ENCODE measurements at places on chromosomes 16 and 17.

DNA sequence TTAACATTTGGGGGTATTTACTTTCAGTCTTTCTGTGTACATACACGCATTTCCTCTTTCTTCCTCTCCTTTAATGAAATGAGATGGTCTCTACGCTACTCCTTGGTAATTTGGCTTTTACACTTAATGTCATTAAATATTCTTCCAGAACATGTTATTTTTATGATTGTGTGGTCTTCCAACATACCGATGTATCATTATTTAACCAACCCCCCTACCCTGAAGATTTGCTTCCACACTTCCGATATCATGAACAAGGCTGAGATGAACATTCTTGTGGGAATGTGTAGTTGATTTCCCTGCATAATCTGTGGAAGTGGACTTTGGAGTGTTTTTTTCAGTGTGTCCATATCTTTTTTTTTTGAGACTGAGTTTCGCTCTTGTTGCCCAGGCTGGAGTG, 2.3 kb upstream of the PGS1 start:
- DNase-seq = no peak

GRCh38 chr16:65579050-65579449, 457.2 kb upstream of the CDH11 start:
- DNase-seq = no peak

GRCh38 chr17:32596628-32597027, 109.8 kb downstream of the CDK5R1 start:
- no peak for DNase-seq

DNA sequence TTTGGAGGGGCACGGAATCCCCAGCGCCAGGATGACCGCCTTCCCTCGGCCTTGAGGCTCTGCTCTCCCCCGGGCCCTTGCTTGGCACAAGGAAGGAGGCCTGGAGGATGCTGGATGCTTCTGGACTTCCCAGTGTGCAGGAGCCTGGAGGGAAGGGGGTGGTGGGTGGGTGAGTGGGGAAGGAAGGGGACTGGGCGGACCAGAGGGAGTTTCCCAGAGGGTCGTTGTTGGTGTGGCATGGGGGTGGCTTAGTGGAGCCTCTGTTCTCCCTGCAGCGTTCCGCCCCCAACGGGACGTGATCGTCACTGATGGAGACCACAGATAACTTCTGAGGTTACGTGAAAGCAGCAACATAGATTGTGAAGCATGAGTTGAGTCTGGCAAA, 140.0 kb downstream of the IRF8 start:
- DNase-seq = no peak

DNA sequence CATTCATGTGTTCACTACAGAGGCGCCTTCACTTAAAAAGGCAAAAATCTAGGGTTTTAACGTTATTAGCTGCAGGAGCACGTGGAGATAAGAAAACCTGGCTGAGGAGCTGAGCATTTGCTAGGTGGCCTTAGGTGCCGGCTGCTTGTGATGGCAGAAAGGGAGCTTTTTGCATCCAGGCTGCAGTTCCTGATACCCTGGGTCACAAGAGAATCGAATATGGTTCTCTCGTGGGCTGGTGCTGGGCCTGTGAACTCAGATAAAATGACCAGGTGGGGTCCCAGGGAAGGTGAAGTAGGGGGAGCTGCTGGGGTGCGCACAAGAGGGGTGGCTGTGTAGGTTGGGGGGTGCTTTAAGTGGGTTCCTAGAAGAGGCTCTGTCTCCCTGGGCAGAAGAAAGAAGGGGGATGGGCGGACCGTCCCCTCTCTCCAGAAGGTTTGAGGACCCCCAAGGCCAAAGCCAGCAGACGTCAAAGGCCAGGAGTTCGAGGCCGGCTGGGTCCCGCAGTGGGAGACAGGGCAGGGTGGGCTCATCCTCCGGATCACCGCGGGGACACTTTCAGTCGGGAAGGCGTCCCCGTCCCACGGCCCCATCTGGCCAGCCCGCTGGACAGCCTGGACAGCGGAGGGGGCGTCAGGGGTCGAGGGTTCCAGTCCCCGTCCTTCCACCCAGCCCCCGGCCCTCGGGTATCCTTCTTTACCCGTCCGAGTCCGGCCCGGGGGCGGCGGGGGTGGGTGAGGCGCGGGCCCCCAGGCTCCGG, 740 bp upstream of the CMIP start:
- no peak for DNase-seq

DNA sequence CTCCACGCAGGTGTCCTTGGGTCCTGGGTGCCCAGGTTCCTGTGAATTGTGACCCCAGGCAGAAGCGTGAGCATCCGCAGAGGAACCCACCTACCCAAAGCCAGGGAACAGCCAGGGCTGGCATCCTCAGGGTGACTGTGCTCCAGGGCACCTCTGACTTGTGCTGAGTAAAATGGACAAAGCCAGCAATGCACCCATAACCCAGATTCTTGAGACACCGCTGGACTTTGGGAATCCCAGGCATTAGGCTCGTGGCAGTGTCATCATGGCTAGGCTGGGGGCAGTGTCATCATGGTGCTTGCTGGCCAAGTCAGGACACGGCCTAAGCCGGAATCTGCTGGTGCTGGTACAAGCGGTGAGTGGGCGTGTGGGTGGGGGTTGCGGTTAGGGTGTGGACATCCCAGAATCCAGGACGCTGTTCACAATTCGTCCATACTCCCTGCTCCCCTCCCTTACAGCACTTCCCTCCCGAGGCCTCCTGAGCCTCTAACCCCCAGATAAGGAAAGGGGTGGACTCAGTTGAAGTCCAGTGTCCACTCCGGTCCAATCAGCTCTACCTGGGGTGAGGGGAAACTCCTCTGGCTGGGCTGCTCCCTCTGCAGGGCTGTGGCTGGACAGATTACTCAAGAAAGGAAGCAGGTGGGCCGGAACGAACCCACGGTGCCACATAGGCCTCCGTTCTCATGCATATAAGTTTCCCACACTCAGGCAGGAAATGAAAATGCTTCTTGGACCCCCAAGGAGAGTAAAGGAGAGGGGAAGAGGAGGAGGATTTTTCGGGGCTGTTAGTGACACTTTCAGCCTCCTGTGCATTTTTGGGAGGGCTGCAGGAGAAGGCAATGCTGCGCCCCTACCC, 138.9 kb downstream of the SEC14L1 start:
- no peak for DNase-seq

DNA sequence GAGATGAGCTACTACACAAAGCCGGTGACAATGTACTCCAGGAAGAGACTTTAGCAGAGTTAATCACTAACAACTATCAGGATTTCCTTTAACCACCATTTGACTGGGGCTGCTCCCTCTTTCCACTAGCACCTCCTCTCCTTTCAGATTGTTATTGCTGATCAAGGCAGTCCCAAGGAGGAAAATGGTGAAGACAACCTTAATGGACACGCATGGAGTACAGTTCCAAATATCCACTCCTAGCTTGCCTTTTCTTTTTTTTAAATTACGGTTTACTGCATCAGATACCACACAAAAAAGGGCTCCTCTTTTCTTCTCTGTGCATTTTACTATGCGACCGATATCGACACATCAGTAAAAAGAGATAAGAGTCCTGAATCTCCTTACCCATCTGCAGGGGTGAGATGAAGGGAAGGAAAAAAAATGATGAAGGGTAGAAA, 30.9 kb downstream of the FAM222B start:
- no peak for DNase-seq

DNA sequence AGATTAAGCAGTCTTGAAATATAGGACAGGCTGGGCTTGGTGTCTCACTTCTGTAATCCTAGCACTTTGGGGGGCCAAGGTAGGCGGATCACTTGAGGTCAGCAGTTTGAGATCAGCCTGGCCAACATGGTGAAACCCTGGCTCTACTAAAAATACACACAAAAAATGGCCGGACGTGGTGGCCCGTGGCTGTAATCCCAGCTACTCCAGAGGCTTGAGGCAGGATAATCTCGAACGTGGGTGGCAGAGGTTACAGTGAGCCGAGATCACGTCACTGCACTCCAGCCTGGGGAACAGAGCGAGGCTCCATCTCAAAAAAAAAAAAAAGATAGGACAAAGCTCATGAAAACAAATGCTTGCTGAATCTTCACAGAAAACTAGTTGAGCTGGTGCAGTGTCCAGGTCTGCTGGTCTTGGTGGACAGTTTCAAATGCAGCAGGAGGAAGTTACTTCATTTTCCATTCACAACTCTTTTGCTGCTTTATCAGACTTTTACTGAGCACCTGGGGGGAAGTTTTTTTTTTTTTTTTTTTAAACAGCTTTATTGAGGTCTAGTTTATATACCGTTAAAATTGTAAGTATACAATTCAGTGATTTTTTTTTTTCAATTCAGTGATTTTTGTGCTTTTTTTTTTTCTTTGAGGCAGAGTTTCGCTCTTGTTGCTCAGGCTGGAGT, 45.2 kb downstream of the SNX29 start:
- DNase-seq = no peak

GRCh38 chr16:79439901-79440300, 160.6 kb downstream of the MAF start:
- DNase-seq = no peak

- DNase-seq = no peak
These were observed 2.8 kb downstream of the RASD1 start for GRCh38 chr17:17493249-17493985.

GRCh38 chr17:43701318-43701743, 39.6 kb upstream of the MEOX1 start:
- no peak for DNase-seq

DNA sequence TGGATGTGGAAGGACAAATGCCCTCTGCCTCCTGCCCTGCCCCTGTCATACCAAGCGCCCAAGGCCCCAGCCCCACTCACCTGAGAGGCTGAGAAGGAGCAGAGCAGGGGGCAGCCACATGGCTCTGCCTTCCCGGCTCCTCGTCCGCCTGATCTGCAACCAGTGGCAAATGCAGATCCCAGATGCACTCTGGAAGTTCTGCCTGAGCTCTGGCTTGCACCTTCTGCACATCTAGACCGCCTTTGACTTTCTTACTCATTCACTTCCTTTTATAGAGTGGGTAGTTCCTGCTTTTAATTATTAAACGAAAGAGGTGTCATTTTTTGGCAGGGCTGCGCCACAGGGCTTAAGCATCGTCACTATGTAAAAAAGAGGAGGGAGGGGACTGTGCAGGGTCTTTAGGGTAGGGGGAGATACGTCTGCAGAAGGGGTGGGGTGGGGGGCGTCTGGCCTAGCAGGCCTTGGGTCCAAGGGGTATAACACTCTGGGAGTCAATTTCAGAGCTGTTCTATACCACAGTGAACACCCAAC, at the start of gene CD300LB:
Gene CD300LB (minus strand): TSS at position 245 of the 531 bp plus-strand sequence. CDS start 125 bp downstream, at position 120.
- no peak for DNase-seq

DNA sequence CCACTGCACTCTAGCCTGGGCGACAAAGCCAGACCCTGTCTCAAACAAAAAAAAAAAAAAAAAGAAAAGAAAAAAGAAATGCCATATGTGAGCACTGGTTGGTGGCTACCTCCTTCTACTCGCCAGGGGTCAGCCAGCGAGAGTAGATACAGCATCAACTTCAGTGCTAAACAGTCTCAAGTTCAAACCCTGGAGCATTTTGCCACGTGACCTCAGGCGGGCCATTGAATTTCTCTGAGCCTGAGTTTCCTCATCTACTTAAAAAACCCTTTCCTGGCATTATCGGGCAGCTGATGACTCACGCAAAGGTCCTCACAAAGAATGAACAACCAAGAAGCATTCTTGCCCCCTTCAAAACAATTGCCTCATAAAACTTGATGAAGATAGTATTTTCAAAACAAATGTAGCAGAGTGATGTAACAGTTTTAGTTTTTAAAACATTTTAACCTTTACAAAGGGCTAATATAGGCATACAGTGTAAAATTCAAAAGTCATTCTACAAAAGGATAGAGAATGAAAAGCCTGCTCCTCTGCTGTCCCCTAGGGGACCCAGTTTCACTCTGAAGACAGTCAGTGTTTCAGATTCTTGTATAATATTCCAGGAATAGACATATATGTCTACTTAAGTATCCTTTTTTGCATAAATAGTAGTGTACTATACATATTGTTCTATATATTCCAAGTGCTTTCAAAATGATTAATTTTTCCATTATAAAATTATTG, 28.4 kb downstream of the DNAH2 start:
- DNase-seq = no peak

GRCh38 chr17:13635951-13636350, 34.2 kb upstream of the HS3ST3A1 start:
- DNase-seq = no peak

DNA sequence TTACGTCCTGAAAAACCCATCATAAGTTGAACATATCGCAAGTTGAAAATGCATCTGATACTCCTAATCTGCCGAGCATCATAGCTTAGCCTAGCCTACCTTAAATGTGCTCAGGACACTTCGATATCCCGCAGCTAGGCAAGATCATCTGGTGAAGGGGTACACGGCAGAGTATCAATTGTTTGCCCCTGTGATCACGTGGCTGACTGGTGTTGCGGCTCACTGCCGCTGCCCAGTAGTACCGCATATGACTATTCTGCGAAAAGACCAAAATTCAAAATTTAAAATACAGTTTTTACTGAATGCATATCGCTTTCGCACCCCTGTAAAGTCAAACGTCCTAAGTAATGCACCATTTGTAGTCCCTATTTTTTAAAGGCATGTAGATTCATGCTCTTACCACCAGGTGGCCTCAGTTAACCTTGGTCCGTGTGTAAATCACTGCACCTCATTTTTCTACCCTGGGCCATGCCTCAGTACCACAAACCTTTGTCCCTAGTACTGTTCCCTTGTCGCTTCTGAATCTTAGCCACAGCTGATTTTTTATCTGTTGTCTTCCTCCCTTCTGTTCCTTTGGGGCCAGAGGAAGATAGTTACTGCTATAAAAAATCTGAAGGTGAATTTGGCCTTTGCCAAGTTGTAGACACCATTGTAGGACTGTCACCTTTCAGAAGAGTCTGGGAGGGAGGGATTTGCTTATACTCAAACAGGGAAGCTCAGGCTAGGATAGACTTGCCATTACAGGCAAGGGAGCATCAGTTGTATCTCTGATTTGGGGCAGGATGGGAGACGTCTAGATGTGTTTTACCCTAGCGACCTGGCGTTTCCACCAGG, 34.4 kb downstream of the WWP2 start:
- no peak for DNase-seq

DNA sequence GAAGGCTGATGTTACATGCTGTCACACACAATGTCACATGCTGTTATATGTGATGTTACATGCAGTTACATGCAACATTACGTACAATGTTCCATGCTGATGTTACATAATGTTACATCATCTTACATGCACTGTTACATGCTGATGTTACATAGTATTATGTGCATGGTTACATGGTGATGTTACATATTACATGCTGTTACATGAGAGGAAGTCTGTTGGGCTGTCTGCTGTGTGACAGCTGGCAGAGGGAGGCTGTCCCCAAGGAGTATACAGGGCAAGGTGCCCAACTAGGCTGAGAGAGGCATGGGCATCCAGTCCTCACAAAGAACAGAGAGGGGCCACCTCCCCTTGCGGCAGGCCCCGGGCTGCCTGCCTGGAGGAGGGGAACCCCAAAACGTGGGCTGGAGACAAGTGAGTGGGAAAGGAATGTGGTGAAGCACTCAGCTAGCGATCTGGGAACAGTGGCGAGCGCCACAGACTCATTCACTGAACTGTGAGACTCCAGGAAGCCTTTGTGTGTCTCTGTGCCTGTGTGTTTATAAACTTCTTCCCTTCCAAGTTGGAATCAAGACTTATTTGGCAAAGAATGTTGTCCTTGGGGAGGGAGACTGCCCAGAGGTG, 30.6 kb downstream of the TMEM92 start:
- no peak for DNase-seq

GRCh38 chr17:21046216-21046615, 3.4 kb upstream of the USP22 start:
- DNase-seq = no peak

Data from NCI-H1436 treated with DMSO at 0.1 percent for 48 hours (cell line).